Activated CD4-positive, alpha-beta T cell treated with anti-CD3 and anti-CD28 coated beads, Interleukin-2, amount 50 U/mL, for 24 hours (primary cell): ENCODE measurements at places on chromosomes 2 and 18.

DNA sequence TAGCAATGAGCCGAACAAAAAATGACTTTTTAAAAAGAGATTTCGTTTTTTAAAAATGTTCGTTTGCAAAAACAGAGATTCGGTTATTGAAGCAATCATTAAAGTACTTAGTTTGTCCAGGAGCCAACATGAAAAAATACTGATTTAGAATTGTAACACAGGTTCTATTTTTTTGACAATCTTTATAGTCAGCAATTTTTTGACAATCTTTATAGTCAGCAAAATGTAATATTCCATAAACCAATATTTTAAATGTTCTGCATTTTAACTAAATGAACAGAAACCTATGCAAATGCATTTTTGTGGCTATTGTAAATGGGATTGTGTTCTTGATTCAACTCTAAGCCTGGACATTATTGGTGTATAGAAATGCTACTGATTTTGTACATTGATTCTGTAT lies 161.8 kb downstream of the DSEL start:
- no peak for DNase-seq

- no peak for DNase-seq
Observed at GRCh38 chr18:731185-731584, 18.8 kb upstream of the ENOSF1 start.

- DNase-seq: no peak
Observed at GRCh38 chr2:231891514-231891905, 34.7 kb downstream of the NPPC start.

- DNase-seq: no peak
Observed at GRCh38 chr2:217939220-217939619, 63.6 kb downstream of the TNS1 start.

DNA sequence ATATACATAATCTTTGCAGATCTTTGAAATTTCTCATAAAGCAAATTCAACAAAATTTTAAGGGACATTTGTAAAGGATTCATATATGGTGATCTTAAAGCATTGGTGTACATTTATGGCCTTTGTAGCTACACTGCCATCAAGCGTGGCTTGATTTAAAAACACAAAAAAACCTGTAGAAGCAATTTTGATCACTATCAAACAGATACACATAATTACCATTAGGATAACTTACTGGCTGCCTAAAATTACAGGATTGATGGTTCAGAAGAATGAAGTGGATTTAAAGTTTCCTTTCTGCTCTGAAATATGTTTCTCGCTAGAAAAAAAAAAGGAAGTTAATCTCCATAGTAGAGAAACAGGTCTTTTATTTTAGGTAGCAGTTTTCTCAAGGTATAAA lies 31.4 kb downstream of the MAPRE2 start:
- DNase-seq: no peak

DNA sequence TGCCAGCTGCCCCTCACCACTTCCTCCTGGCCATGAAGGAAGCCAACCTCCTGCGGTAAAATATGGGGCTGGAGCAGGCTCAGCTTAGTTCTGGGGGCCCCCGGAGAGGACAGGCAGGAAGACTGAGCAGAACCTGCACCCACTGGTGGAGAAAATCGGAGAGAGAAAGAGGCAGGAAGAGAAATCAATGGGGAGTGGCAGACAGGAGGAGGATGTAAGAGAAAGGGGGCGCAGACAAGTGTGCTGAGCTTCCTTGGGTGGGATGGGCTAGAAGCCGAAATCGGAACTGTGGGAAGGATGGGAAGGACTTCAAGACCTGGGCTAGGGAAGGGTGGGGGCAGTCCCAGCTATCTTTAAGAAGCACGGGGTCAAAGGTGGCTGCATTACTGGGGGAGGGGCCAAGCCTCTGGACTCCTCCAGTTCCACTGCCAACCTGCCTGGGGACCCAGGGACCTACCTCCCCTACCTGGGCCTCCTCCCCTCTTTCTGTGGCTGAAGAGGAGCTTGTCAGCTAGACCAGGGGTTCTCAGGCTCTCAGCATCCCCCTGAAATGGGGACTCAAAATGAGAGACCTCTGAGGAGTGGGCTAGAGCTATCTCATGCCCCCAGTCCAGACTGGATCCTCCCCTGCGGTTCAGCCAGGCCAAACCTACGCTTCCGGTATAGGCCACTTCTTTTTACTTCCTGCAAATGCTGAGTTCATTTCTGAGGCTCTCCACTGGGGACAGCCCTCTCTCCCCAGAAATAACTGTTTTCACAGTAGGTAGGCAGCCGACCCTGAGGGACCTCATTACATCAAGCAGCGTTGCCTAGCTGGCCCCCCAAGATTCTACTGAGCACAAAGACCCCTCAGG lies 33.6 kb upstream of the B3GNT7 start:
- DNase-seq: no peak

- no peak for DNase-seq
Observed at GRCh38 chr2:143150287-143150686, 21.1 kb downstream of the ARHGAP15 start.

- no peak for DNase-seq
Observed at GRCh38 chr2:197134206-197134605, 176.4 kb downstream of the ANKRD44 start.

GRCh38 chr2:120271711-120272379 lies 19.2 kb downstream of the RALB start:
- DNase-seq: no peak

DNA sequence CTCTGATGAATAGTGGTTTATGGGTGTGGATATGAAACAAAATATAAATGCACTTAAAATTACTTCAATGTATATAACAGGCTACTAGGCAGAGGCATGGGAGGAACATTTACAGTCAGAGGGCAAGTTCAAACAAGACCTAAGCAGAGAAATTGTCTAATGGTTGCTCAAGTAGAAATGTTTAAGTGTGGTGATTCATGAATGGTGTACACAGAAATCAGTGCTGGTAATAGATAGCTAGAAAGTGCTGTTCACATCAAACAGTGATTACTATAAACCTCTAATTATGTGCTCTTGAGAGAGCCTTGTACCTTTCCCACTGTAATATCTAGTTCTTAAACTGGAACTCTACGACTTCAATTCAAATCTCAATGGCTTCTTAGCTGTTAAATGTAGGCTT lies 485.1 kb downstream of the NRXN1 start:
- no peak for DNase-seq

DNA sequence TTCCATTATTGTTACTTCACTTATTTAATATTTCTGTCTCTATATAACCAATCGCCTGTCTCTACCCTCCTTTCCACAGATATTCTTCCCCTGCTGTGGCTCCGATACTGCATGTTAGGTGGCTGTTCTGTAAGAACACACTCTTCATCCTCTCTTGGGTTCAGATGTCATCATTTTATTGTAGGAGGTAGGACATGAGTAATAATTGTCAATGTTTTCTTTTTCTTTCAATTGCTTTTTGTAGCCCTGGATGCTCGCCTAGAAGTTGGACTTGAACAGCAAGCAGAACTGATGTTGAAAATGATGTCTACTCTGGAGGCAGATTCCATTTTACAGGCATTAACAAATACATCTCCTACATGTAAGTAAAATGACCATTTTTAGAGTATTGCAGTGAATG lies 128.6 kb downstream of the BIRC6 start:
- DNase-seq: no peak

GRCh38 chr2:40204268-40204667 lies 247.6 kb downstream of the SLC8A1 start:
- no peak for DNase-seq

GRCh38 chr2:68483011-68483410 lies 15.6 kb downstream of the APLF start:
- no peak for DNase-seq

- DNase-seq: no peak
Observed at GRCh38 chr2:25387876-25388449, 46.2 kb upstream of the DNMT3A start.

DNA sequence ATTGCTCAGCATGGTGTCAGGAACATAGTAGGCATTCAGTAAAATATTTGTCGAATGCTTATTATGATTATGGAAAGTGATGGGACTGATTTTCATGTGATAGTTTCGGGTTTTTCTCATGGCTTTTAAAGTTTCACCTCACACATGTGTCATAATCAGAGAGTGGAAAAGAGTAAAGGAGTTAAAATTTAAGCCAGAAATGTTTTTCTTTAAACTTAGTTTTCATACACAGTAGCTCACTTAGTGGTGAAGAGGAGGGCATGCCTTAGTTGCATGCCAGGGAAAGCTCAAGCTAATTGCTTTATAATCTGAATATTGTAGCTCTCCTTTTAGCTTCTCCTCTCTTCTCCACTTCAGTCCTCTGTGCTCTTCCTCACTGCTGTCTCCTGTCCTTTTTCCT lies 38.0 kb downstream of the EHBP1 start:
- DNase-seq: no peak

- no peak for DNase-seq
Observed at GRCh38 chr18:11883153-11883552, 25.0 kb downstream of the MPPE1 start.

GRCh38 chr2:240581811-240582210 lies 4.7 kb upstream of the CAPN10 start:
- DNase-seq: no peak

DNA sequence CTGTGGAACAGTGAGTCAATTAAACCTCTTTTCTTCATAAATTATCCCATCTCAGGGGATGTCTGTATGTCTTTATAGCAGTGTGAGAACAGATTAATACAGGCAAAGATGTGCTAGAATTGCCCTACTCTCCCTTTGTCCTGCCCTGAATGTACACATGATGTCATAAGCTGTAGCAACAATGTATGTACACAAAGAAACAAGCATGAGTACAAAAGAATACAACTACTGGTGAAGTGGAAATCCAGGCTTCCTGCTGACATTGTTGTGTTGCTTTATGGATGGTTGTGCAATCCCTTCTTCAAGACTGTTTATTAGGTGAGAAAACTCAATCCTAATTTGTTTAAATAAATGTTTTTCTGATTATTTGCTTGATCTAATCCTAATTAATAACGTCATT lies 446.6 kb downstream of the DSC3 start:
- no peak for DNase-seq

GRCh38 chr2:160376576-160376975 lies 117.0 kb downstream of the RBMS1 start:
- DNase-seq: no peak

DNA sequence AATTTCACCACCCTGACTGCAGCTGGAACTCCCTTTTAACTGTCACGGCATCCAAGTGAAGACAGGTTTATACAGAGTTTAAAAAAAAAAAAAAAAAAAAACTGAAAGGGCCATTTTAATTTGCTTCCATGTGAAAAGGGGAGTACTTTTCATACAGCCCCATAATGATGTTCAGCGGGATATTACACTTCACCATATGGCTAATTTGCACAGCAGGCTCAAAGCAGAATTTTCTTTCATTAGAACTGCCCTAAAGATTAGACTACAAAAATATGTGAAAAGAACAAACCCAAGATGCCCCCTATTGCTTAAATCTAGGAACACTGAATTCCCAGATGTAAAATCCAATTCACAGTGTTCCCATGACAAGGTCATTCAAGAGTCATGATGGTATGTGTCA lies 301.8 kb downstream of the EXOC6B start:
- no peak for DNase-seq

GRCh38 chr2:231330311-231330710 lies 65.2 kb upstream of the B3GNT7 start:
- no peak for DNase-seq

DNA sequence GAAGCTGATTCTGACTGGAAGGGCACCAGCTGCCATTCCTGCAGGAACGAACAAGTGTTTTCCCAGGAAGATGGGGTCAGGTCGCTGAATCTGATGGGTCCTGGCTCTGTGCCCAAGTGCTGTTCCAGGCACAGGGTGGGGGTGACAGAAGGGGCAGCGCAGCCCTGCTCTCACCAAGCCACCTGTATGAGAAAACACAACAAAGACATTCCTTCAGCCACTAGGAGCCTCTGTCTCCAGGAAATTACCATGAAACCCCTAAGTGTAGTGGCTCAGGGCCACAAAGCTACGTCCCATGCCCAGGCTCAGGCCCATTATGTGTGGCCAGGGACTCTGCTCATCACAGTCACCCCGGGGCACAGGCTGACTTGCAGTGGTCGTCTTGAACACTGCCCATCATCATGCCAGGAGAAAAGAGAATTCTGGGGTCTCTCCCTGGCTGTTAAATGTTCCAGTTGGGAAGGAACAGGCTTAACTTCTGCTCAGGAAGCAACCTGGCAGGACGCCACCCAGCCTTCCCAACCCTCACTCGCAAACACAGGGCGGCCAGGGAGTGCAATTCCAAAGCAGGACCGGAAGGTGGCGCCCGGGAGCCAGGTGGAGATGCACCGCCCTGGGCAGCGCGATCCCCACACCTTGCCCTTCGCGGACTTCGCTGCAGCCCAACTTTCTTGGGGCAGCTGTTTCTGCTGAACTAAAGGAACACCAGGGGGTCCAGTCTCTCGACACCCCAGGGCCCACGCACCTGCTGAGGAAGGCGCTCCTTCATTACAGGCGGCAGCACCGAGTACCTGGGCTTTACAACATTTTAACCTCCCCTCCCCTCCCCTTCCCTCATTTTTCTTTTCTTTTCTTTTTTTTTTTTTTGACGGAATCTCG lies 11.0 kb upstream of the SFTPB start:
- peak; percentile 64 for DNase-seq

GRCh38 chr2:47005687-47006086 lies 90.1 kb upstream of the MCFD2 start:
- no peak for DNase-seq

- no peak for DNase-seq
Observed at GRCh38 chr2:30927465-30928075, 120.3 kb upstream of the CAPN13 start.

DNA sequence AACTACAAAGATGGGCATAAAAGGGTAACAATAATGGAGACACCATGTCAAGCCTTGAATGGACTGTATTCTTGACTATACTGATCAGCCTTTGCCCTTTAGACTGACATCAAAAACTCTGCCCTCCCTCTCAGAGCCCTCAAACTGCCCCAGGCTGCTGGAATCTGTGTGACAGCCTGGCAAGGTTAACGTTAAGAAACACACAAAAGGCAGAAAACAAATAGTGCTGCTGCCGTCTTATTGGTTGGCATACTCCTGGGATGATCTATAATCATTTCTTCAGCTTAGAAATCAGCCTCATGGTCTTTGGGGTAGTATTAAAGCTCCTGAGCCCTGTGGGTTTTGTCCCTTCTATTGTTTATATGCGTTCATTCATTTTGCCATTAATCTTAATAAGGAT lies 338.0 kb downstream of the DCC start:
- DNase-seq: no peak

- no peak for DNase-seq
Observed at GRCh38 chr2:143229411-143229810, 100.2 kb downstream of the ARHGAP15 start.

- peak; percentile 17 for DNase-seq
Observed at GRCh38 chr2:197011801-197012641, 85.5 kb upstream of the PGAP1 start.
